IPS DF 19.7 (cell line): ENCODE measurements at places on chromosomes 4 and X.

DNA sequence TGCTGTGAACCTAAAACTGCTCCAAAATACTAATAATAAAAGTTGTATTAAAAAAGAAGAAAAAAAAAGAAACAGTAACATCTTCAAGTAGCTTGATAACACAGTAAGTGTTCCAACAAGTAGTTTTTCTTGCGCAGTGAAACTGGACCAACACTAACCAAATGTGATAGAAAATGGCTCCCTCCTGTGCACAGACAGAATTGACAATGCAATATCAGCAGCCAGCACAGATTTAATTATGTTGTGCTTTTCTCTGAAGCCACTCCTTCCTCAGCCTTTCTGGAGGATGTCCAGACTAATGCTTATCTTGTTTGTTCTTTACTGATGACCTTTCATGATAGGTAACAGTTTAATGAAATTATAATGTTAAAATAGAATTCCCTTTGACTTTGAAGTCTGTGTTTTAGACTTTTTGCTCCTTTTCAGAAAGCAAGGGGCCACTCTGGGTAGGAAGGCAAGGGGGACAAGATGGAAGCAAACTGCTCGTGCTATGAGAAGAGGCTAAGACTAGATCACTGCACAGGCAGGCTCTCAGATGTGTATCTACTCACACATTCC lies 147.1 kb upstream of the RPL34 start:
- no peak for DNase-seq

DNA sequence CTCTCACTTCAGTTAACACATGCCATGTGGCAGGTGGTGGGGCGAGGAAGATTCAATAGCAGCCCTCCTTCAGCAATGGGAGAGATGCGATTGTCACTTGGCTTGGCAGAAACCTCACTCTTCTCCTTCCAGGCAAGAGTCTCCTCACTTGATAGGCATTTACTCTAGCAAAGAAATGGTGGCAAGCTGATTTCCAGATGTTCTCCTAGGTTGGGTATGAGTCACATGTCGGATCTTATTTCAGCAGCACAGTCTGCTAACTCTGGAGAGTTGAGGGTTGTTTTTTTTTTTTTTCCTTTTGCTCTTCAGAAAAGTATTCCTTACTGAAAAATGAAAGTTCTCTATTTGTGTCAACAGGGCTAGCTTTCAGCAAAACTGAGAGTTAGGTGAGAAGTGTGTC lies 119.5 kb upstream of the CHRDL1 start:
- no peak for DNase-seq

DNA sequence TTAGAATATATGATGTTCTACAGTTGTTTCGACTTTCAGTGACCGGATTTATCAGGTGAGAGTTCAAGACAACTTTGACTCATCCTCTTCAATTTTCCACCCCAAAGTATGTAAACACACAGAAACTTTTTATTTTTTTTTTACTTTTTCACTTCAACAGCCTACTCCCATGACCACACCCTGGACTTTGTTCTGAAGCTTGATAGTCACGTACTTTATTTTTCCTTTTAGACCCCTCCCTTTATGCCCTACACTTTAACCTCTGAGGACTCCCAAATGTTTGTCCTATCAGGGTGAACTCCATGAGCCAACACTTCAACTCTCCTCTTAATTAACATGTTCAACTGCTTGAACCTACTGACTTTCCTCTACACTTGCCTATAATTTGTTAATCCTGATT lies 2.5 kb upstream of the DDX60 start:
- DNase-seq, result no peak

DNA sequence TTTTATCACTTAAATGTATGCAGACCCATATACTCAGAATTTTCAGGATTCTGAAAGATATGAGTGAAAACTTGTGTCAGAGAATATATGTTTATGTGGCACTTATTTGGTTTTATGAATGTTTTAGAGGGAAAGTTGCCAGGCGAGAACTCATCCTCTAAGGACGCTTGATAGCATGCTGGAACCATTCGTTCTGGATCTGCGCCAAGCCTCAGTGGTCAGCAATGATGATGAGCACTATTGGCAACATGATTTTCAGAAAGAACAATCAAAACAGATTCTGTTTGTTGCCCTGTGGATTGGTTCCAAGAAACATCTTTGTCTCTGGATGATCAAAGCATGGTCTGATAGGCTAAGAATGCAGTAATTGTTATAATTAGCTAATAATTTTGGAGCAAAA lies 32.1 kb upstream of the RAPGEF2 start:
- no peak for DNase-seq

GRCh38 chrX:44428989-44429627 lies 85.6 kb upstream of the EFHC2 start:
- no peak for DNase-seq

DNA sequence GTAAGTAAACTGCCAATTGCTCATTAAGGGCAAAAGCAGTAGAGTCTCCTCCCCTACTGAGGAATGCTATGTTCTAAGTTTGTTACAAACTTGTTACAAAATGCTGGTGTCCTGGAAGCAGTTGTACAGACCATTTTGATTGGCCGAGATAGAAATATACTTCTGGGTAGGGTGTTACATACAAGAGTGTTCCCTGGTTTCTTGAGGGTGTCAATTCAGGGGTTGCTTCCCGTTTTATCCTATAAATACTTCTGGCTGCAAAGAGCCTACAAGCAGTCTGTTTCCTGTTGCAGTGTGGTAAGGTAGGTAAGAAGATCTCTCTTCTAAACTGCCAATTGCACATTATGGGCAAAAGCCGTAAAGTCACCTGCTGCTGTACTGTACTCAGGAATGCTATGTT lies 5.7 kb downstream of the TRPC5OS start:
- no peak for DNase-seq

GRCh38 chr4:15395311-15395710 lies 32.5 kb upstream of the C1QTNF7 start:
- no peak for DNase-seq

DNA sequence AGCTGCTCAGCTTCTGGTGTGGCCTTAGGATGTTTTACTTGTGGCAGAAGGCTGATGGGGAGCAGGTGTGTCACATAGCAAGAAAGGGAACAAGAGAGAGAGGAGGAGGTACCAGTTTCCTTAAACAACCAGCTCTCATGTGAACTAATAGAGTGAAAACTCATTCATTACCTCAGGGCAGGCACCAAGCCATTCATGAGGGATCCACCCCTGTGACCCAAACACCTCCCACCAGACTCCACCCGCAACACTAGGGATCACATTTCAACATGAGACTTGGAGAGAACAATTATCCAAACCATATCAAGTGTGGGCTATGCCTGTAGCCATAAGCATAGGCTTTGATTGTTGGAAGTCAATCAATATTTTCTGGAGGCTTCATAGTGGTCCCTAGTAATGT lies 56.0 kb downstream of the GSX2 start:
- no peak for DNase-seq

GRCh38 chrX:24498975-24499374 lies 33.9 kb downstream of the PDK3 start:
- DNase-seq, result no peak

- no peak for DNase-seq
Observed at GRCh38 chr4:185567381-185568376, 32.4 kb upstream of the PDLIM3 start.

GRCh38 chrX:132591719-132592275 lies 103.0 kb upstream of the MBNL3 start:
- no peak for DNase-seq

- no peak for DNase-seq
Observed at GRCh38 chr4:173930329-173930967, 353.0 kb downstream of the FBXO8 start.

GRCh38 chr4:1060621-1061020 lies 49.2 kb downstream of the FGFRL1 start:
- no peak for DNase-seq

DNA sequence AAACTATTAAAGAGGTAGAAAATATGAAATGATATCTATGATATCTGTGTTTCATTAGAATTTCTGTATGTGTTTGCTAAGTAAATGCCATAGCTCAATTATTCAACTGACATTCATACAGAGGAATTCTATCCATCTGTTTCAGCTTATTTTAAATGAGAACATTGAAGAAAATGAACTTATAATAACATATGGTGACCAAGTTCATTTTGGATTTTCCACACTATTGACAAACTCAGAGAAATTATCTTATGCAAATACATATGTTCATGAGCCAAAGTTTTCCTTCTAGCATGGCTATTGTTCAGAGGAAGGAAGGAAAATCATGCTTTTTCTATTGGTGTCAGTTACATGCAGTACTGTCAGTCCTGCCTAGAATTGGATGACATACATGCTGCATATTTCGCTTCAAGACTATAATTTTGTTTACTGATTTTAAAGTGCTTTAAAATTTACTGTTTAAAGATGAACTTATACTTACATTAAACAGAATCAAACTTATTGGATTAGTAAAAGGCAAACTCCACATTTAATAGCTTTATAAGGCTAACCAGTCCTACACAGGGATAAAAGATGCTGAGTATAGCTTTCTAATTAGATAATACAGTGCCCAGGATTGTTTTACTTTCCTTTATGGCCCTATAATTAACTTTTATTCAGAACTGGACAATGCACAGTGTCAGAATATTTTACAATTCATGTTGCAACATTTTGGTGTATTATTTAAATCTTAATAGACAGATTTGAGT lies 646.2 kb downstream of the TRAM1L1 start:
- DNase-seq, result no peak

GRCh38 chrX:73799888-73800287 lies 236.9 kb downstream of the CHIC1 start:
- DNase-seq, result no peak

- DNase-seq, result no peak
Observed at GRCh38 chr4:108763226-108763593, 357 bp upstream of the ETNPPL start.

DNA sequence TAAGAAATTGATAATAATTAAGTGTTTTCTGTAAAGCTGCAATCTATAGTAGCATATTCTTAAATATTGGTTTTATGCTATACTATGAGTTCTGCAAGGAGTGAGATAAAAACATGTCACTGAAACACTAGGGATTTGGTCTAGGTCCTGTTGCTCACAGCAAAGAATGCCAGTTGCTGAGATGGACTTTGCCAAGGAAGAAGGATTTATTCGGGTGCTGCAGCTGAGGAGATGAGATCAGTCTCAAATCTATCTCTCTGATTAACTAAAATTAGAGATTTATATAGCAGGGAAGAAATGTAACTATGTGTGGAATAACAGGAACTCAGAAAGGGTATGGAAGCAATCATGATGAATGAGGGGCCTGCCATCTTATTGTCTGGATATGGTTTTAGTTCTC lies 1569.9 kb downstream of the PCDH7 start:
- no peak for DNase-seq

DNA sequence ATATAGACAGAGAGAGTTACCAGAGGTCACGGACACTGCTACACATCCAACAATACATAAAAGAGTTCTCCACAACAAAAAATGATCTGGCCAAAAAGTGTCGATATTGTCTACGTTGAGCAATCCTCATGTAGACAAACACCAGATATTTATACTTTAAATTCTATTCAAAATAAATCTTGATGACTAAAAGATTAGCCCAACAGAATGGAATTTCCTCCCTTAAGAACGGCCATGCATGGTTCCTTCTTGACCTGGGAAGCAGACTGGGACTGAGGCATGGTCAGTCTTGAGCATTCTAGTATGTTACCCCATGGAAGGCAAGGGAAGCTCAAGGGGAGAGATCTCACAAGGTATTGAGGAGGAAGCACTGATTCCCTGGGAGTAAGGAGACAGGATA lies 43.5 kb downstream of the LHFPL1 start:
- DNase-seq, result no peak

GRCh38 chr4:8570201-8570600 lies 10.0 kb upstream of the GPR78 start:
- no peak for DNase-seq

- no peak for DNase-seq
Observed at GRCh38 chrX:70029863-70030262, 19.9 kb downstream of the AWAT2 start.

GRCh38 chrX:130114141-130114588 lies 3.9 kb upstream of the ELF4 start:
- no peak for DNase-seq

- DNase-seq, result no peak
Observed at GRCh38 chrX:46636223-46636622, 62.7 kb downstream of the CHST7 start.

- no peak for DNase-seq
Observed at GRCh38 chrX:44317181-44317580, 26.3 kb downstream of the EFHC2 start.

DNA sequence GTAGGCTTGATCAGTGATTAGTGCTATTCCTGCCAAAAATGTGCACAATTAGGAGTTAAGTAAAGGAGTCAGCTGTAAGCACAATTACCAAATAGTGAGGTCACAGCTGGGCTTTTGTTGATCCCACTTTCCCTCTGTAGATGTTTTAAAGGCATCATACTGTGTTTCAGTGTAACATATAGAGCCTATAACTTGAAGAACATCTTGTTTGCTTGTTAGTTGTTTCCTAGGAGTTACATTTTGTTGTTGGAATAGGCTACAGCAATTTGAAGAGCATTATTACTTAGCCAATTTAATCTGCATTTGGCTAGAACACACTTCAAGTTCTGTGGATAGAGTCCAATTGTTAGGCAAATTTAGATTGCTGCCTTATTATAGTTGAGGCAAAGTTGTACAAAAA lies 210.7 kb upstream of the MAD2L1 start:
- no peak for DNase-seq

GRCh38 chr4:4386736-4387392 lies at the start of gene NSG1:
NSG1 (plus strand) TSS chr4:4387102; CDS start chr4:4387630, 528 bp downstream.
- no peak for DNase-seq

DNA sequence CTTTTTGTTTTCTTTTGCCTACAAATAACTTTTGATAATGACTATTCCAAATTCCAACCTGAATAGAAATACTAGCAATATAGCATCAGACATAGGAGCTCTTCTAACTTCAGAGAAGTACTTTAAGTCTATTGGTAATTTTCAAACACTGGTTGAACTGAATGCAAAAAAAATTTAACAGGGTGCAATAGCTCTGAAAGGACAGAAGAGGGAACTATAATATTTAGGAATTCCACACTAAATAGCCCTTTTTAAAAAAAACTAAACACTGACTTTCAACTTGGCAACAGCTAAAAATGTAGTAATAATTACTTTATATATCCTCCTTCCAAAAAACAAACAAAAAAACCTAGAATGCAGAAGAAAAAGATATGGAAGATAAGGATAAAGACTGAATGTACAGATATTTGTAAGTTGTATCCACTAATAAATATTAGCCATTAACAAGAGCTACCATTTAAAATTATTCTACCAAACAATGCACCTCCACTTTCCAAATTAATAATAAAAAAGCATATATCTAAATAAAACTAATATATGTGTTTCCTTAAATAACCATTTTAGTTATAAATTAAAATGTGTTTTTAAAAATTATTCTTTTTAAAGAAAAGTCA lies 81.4 kb downstream of the FBXW7 start:
- no peak for DNase-seq

GRCh38 chrX:97372001-97372766 lies 488.5 kb downstream of the RPA4 start:
- no peak for DNase-seq
